ENCODE measurements at places on chromosomes 7 and 10.
A peak's percentile ranks its signal among the peaks of the same experiment; 100 is the strongest.

DNA sequence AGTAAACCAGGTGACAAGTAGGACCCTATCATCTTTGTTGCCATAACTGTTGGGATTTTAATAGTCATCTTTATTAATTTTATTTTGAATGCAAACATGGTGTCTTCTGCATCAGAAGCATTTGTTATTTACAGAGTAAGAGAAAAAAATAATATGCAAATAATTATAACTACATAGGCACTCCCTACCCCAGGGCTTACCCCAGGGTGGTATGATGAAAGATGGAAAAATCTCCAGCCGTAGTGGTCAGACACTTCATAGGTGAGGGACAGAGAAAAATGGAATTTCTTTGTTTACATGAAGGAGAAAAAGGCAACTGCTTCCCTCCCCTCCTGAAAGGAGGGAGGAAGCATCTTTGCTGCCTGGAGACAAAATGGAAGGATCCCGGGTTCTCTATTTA, 29.7 kb downstream of the STOX1 start:
- no peak for DNase-seq

DNA sequence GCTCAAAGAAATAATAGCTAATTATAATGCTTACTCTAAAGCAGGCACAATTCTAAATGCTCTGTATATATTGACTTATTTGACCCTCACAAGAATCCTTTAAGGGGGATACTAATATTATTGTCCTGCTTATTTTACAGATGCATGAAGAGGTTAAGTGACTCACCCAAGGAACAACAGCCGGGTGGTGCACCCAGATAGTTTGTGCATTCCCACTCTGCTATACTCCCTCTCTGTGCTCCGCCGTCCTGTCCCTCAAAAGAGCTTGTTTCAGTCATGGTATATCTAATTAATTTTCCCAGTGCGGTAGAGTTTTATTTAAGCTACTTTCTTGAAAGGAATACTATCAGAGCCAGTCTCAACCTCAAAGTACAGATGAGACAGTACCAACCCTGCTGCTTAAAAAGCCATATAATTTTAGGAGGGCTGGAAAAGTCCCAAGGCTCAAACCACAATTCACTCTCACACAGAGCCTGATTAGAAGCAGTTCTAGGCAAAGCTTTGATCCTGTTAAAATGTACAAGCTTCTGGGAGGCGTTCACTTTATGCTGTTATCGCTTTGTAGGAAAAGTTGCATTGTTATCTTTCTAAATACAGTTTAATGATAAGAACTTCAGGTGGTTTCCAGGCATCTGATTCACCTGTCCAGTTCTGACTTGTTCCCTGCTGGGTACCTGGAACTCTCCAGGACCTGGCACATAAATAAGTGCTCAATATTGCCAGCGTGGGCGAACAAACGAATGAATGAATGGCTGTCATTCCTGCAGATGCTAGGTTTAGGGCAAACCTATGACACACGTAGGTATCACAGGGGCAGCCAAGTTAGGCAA, 261.5 kb upstream of the KLF14 start:
- no peak for DNase-seq

GRCh38 chr10:31319602-31320549, 860 bp downstream of the ZEB1 start:
- no peak for DNase-seq

- no peak for DNase-seq
Measured at GRCh38 chr10:82932451-82932850, 1057.5 kb downstream of the NRG3 start.

DNA sequence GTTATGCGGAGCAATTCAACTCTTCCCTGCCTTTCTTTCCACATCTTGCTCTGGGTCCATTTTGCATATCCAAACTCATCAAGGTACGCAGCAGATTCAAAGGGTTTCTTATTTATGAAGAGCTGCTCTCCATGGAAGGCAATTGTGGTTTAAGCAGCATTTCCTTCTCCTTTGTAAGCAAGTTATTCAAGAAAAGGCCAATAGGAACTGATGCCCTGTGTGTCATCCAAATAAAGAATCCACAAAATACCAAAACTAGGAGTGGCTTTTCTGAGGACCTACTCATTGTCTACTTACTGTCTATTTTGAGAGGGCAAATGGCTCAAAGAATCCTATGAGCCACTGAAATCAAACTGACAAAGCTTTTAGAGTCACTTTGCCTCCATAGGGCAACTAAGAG, 253.1 kb downstream of the PTEN start:
- no peak for DNase-seq

DNA sequence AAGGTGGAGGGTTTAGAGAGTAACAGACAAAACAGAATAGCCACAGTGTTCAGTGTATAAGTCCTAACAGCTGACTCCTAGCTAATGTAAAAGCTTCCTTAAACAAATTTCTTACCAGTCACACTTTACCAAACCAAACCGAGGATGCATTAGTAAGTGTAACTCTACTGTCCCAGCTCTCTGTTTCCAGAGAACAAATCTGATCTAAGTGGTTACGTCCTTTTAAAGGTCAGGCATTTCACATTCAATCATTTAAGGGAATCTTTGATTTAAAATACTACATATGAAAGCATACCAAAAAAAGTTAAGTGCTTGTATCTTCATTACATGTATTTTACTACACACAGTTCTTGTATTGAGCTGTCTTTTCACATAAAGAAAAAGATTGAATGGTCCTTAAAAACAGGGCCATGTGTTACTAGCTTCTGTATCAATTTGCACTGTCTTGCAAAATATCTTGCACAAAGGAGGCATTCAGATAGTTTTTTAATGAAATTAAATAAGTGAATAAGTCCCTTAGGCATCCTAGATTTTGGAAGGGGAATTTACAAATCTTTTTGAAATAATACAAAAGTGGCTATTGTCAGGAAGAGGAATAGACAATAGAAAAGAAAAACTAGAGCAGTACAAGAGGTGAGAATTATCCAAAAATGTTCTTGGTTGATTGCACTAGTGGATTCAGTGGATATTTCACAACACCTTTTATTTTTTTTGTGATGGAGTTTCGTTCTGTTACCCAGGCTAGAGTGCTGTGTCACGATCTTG, 58.4 kb upstream of the SPOCK2 start:
- no peak for DNase-seq

- no peak for DNase-seq
Measured at GRCh38 chr7:119694506-119694905, 578.5 kb upstream of the KCND2 start.

- no peak for DNase-seq
Measured at GRCh38 chr10:36263871-36264270, 621.8 kb upstream of the FZD8 start.

DNA sequence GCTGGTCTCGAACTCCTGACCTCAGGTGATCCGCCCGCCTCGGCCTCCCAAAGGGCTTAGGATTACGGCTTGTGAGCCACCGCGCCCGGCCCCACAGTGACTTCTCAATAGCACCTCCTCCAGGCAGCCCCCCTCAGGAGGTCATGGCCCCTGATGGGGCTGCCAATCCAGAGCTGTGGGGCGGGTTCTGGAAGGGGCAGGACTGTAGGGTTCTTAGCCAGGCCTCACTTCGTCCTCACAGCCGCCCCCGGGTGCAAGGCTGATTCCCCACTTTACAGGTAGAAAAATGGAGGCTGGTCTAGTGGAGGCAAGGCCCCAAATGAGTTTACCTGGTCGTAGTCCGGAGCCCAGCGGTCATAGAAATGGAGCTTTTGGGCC, 638 bp downstream of the METTL27 start:
- no peak for DNase-seq

DNA sequence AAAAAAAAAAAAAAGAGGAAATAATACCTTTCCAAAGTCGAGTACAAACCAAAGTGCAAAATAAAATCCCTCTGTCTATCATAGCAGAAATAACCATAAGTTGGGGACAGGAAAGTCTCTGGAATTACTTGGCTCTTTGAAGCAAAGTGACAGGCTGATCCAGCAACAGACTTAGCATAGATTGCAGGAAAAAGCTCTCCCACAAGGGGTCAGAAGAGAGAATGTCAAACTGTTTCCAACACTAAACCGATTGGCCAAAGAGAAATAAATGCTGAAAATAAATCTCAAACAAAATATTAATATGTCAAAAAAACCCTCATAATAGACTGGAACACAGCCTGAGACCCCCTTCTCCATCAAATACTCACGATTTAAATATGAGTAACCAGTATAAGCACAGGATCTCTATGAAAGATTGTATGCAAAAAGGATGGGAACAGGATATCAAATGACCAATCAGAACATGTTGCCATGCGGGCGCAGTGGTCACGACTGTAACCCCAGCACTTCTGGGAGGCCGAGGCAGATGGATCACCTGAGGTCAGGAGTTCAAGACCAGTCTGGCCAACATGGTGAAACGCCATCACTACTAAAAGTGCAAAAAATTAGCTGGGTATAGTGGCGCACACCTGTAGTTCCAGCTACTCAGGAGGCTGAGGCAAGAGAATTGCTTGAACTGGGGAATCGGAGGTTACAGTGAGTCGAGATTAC, 1000.7 kb upstream of the LRRN3 start:
- peak; percentile 3 for DNase-seq

GRCh38 chr7:106225856-106226255, 58.9 kb downstream of the NAMPT start:
- DNase-seq, result no peak

DNA sequence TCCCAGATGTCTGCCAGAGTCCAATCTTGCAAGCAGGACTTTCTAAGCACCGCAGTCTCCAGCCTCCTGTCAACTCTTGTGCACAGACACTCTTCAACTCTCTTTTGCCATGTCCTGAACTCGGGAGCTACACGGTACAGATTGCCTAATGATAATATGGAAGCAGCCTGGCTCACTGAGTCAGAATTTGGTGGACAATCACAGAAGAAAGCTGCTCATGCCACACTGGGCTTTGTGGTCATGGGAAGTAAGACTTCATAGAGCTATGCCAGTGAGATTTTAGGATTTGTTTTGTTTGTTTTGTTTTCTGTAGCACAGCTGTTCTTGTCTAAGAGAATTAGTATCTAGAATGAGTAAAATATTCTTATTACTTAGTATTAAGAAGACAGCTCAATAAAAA, 144.1 kb upstream of the PRSS58 start:
- DNase-seq, result no peak

DNA sequence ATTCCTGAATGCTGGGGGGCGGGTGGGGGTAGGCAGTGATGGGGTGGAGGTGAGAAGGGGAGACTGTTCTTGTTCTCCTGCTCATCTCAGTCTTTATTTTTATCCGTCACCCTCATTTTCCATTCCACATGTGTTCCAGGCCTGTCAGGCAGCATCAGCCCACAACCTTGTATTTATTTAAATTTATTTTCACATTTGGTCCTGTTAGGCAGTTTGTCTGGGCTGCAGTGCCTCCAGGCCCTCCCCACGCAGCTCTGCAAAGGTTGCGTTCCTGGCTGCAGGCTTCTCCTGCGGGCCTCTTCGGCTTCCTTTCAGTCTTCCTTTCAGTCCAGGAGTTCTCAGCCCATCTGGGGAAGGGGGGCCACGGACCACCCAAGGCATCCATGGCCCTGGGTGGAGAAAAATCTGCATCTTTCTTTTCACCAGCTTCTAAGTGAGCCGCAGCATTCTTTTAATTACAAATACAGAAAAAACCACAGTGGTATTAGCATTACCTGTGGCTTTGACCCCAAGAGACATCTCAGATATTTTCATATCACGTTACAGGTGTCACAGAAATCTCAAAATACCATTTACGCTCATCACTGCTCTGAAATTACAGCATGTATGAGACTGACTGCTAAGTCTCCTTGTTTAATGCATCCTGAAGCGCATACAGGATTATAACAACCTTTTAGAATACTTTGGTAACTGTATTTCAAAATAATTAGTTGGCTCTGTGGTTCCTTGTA, 94.0 kb downstream of the C10orf105 start:
- DNase-seq, result no peak

GRCh38 chr7:21305455-21306235, 122.2 kb upstream of the SP4 start:
- DNase-seq, result no peak

GRCh38 chr10:31456468-31456867, 137.5 kb downstream of the ZEB1 start:
- no peak for DNase-seq

- no peak for DNase-seq
Measured at GRCh38 chr10:10878963-10879362, 138.7 kb upstream of the CELF2 start.

- DNase-seq, result no peak
Measured at GRCh38 chr10:24569828-24570657, 153.6 kb downstream of the ARHGAP21 start.

GRCh38 chr10:17562614-17563013, 54.6 kb downstream of the HACD1 start:
- no peak for DNase-seq

- DNase-seq, result no peak
Measured at GRCh38 chr10:97456686-97457065, 10.7 kb downstream of the ZDHHC16 start.

- no peak for DNase-seq
Measured at GRCh38 chr7:77867537-77867865, 68.9 kb downstream of the PHTF2 start.

GRCh38 chr7:23205909-23206767, 24.3 kb downstream of the NUP42 start:
- no peak for DNase-seq

DNA sequence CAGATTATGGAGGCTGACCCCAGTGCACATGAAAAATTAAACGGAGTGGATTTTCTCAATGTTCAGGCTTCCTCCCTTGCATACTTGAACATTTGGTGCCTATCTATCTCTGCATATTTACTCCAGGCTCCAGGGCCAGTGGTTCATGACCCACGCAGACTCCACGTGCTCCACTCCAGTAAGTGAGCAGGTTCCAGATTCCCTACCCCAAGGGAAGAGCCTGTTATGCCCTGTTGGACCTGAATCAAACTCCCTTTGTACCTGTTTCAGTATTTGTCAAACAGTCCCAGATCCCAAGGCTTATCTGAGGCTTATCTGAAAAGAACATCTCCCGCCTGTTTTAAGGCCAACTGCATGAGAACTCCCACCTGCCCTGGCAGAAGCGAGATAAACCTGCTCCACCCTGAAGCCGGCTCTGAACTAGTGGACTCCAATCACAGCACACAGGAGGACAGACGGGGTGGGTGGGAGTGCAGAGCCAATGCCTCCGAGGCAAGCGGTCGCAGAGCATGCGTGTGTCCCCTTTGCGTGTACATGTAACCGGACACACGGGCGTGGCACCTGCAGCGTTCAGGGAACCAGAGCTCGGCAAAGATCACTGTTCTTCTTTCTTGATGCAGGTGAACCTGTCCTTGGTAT, 2.3 kb upstream of the FUOM start:
- DNase-seq, result no peak

DNA sequence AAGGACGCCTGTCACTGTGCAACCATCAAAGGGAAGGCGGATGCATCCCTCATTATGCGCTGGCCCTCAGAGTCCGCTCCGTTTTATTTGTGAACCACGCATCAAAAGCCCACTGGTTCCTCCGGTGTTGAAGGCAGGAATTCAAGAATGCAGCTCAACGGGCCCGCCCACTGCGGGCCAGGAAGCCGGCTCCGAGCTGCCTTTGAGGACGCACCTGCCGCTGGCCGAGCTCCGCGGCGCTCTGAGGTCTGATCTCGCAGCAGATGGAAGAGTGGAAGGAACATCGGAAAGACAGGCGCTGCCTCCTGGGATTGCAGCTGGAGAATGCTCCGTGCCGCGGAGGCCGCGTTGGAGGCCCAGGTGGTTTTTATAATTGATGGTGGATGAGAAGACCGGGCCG, 56.9 kb upstream of the ADGRA1 start:
- DNase-seq, result no peak

GRCh38 chr7:134643131-134643530, 3.5 kb upstream of the BPGM start:
- no peak for DNase-seq

GRCh38 chr7:143216151-143216550, 5.7 kb upstream of the TAS2R40 start:
- no peak for DNase-seq

Measured in inflammatory macrophage treated with lipopolysaccharide for 1 hour (primary cell).